ENCODE measurements at places on chromosomes 12 and 14.
A peak's percentile ranks its signal among the peaks of the same experiment; 100 is the strongest.

- DNase-seq: no peak
These were observed 116.2 kb downstream of the DIP2B start for GRCh38 chr12:50620978-50621360.

- no peak for DNase-seq
These were observed 116.6 kb downstream of the SLC25A47 start for GRCh38 chr14:100439781-100440180.

DNA sequence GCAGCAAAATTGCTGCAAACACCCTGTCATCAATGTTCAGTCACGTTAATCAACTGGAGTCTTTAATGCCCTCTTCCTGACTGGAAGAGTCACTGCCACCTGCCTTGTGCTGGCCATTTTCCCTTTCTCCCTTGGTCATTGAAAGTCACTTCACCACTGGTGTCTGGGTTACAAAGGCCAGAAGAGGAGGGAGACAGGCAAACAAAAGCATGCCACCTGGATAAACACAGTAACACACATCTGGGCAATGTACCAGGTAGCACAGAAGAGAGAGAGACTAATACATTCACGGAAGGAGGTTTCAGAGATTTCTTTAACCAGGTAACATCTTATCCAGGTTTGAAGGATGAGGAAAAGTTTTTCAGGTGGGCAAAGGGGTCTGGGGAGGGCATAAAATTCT, 32.7 kb downstream of the GPHB5 start:
- no peak for DNase-seq

DNA sequence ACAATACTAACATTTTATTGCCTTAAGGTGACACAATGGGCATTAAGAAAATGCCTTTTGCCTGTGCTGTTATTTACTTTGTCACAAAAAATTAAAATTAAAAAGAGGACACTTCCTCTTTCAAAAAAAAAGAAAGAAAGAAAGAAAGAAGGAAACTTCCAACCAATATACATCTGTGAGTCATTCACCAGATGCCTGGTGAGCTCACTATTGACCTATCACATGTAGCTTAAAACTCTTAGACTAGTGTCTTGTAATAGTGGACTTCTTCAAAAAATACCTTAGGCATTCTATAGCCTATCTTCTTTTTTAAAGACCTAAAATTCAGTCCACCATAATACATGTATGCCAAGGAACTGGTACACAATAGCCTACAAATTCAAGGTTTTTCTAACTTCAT, 4.9 kb upstream of the SOX5 start:
- DNase-seq: no peak

- DNase-seq: no peak
These were observed 11.4 kb upstream of the TAC3 start for GRCh38 chr12:57027805-57028153.

DNA sequence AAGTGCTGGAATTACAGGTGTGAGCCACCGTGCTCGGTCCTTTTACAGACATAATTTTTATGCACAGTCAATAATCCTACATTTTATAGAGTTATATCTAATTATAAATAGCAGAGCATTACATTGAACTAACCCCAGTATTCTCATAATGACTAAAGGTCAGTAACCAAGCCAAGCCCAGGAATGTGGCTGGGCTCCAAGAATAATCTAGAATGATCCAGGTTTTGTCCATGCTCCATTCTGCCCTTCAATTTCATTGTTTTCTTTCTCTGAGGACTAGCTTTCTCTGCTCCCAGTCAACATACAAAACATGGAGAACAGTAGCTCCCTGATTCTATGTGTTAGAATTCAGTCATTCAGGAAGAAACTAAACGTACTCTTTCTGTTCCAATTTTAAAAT, 92.1 kb upstream of the KRR1 start:
- DNase-seq: no peak

- DNase-seq: no peak
These were observed 34.3 kb downstream of the DHRS2 start for GRCh38 chr14:23670481-23670880.

DNA sequence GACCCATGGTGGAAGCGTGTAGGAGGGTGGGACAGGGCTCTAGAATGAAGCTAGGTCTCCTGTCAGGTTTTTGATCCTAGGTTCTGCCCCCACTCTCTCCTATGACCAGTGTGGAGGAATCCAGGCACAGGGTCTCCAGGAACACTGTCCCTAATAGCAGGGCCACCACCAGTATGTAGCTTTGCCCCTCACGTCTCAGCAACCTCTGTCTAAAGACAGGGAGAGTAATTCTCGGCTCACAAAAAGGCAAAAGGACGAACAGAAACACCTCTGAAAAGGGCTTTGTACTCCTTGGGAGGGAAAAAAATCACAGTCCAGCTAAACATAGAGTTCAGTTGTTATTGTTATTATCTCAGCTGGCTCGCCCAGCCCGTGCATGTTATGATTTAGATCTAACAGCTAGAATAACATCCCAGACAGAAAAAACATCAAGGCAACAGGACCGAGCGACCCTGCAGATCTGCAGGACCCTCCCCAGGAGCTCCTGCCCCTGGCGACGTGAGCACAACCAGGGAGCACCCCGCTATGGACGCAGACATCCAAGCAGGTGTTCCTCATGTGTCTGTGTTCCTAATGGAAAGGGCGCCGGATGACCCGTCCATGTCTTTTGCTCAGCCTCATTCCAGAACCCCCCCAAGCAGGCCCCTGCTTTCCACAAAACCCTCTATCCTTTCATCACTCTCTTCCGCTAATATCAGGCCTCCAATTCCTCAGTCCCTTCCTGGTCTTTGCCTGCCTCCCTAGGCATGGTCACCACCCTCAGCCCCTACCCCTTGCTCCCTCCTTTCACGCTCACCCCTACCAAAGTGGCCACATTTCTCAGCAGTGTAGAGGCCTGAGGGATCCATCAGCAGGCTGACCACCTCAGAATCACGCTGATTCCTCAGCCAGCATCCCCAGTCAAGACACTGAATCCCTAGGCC, 14.2 kb upstream of the SLC6A12 start:
- no peak for DNase-seq

DNA sequence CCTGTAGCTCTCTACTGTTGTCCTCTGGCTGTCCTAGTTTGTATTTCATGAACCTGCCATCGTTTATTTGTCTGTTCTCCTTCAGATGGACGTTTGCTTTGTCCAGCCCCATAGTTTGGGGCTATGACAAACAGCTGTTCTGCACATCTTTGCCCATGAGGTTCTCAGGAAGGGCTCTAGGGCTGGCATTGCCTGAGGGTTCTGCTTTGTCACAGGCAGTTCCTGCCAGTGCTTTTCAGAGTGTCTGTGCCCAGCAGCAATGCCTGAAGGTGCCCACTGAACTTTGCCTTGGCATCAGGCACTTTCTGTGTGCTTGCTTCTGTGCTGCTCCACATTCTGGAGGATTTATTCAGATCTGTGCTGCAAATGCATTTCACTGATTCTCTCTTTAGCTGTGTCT, 361.3 kb downstream of the TMEM121 start:
- no peak for DNase-seq

DNA sequence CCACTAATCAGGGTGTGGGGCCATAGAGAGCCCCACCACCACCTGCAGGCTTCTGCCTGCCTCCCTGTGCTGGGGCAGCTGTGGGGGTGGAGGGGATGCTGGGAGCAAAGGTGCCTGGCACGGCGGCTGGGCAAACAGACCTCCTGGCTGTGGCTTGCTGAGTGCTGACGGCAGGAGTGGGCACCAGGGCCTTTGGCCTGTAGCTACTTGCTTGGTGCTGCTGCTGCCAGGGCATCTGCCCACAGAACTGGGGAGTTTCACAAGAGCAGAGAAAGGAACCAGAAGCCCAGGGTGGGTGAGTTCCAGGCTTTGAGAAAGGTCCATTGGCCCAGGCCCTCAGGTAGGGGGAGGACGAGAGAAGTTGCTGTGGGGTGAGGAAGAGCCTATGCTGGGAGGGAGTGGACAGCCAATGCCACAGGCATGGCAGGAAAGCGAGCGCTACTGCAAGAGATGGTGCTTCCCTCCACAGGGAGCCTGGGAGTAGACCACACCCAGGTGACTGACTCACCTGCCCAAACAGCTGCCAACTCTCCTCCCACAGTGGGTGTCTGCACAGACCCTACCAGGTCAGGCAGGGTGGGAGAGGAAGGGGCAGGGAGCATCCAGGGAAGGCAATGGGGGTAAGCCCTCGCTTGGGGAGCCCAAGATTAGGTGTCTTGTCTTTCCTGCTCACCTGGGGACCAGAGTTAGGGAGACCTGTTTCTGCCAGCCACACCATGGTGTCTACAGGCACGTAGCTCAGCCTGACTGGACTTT, 39.0 kb upstream of the HDAC7 start:
- DNase-seq: no peak

GRCh38 chr12:39047539-39048262, 142.3 kb upstream of the CPNE8 start:
- DNase-seq: no peak

- no peak for DNase-seq
These were observed 412.7 kb downstream of the BCL11B start for GRCh38 chr14:98859301-98859700.

DNA sequence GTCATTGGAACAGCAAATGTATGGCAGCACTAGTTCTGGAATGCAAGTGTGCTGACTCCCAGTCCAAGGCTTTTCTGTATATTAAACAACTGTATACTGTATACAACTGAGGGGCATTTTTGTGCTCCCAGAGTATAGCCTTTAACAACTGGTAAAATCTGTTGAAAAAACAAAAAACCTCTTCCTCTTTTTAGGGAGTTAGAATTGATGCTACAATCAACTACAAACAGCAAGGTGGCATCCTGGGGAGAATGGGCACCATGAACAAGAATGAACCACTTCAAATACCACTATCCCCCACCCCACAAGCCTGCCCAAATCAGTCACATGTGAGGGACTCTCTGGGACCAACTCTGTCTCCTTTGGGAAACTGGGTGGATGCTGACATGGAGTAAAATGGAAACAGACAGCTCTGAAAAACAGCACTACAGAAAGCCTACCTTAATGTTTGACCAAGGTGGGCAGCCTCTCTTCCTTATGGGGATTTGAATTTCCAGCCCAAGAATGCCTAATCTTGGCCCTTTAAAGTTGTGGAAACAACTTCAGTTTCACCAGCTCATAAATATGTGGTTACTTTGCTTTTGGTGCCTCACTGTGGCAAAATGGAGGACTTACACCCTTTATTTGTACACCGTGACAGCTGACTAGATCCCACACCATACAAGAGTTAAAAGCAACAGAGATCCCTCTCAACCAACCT, 7.5 kb downstream of the VTI1B start:
- peak; percentile 57 for DNase-seq

DNA sequence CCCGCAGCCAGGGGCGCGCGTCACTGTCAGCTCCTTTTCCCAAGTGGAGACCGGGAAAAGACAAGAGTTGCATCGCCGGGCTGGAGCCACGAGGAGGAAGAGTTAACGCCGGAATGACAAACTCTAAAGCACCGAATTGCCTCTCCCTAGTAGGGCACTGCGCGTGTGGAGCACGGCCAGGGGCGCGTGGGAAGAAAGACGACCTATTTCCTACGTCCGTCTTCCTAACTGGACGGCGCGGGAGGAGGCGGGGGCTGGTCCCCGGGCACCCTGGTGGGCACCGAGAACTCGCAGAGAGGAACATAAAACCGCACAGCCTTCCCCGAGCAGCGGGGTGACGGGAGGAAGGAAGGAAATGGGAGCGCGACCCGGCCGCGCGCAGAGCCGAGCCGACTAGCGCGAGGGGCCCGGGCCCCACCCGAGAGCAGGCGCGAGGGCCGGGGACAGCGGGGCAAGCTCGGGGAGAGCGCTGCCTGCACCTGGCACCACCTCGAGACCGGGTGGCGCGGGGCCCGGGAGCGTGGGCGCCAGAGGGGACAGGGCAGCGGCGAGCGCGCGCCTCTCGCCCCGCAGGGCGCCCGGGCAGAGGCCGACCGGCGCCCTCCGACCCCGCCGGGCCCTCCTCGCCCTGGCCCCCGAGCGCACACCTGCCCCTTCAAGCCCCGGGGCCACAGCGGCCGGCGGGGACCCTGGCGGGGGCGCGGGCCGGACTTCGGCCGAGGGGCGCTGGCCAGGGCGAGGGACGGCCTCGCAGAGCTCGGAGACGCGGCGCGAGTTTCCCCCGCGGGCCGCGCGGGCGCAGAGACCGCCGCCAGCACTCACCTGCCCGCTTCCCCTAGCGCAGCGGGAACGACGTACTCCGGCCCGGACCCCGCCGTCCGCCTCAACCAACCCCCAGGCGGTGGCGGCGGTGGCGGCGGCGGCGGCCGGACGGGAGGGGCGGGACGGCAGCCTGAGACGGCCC, at the start of gene SETD3:
SETD3 (minus strand) TSS at position 954 of the 964 bp plus-strand sequence. CDS start 15,054 bp downstream, outside the sequence.
- DNase-seq: peak; percentile 45

DNA sequence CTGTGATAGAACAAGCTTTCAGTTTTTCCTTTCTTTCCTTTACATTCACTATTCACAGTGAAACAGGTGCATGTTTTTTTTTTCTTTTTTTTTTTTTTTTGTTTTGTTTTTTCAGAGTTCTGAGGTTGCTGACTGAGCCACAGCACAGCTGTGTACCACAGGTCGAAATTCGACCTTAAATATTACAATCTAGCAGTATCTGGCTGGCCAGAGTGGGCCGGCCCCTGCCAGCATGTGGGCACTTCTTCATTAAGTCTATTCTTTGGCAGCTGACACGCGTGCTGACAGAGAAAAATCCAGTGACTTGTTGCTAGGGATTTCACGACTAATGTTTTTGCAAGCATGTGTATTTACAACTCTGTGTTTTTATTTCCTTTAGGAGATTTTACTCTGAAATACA, 33.9 kb downstream of the FBXO33 start:
- no peak for DNase-seq

- DNase-seq: no peak
These were observed 24.6 kb downstream of the TTC9 start for GRCh38 chr14:70666361-70666686.

DNA sequence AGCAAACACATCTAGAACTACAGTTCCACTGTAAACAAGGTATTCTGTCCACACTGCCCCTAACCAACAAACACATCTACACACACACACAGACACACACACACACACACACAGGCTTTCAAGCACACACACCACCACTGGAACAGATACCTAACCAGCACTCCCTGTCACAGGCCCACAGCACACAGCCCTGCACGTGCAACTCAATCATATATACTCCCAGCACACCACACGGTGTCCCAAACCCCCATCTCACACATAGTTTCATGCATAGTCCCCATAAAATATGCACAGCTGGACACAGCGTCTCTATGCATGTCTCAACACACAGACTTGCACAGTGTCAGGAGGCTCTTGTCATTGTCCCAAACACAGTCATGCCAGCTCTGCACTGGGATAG, 27.6 kb downstream of the KRT8 start:
- no peak for DNase-seq

DNA sequence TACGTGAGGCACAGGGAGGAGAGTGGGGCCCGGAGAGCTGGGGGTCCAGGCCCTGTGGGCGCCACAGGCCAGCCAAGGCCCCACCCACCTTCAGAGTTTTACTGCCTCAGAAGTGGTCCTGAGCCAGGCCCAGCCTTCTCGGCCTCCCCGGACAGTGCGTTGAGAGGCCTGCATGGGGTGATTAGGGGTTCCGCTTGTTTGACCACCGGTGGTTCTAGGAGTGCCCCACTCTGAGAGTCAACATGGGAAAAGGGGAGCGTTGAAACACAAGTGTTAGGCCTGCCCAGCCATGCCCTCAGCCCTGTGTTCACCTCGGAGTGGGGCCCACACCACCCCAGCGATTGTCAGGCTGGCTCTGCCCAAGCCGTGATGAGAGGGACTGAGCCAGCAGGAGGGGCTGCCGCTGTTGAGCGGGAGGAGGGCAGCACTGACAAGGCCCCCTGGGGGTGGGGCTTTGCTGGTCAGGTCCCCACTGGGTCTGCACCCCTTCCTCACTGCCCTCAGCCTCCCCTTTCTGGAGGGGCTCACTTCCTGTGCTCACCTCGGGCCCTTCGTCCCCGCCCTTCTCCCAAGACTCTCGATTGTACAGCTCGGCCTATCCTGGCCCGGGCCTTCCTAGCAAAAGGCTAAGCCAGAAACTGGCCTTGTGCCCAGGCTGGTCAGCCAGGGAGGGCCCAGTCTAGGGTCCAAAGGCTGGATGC, 4.8 kb downstream of the CKB start:
- no peak for DNase-seq

All from activated CD4-positive, alpha-beta T cell treated with anti-CD3 and anti-CD28 coated beads, Interleukin-10, Interleukin-2, amounts not matched to agents 100 ng/mL and 50 ng/mL, durations not matched to agents 16 hours and 8 hours (primary cell).